ENCODE measurements at places on chromosomes 4 and X.

GRCh38 chrX:38341442-38341841 lies 11.0 kb upstream of the OTC start:
- DNase-seq: no peak

- DNase-seq: no peak
Observed at GRCh38 chr4:103443324-103443723, 245.2 kb upstream of the CENPE start.

GRCh38 chrX:8689473-8689872 lies 42.5 kb downstream of the ANOS1 start:
- DNase-seq: no peak

DNA sequence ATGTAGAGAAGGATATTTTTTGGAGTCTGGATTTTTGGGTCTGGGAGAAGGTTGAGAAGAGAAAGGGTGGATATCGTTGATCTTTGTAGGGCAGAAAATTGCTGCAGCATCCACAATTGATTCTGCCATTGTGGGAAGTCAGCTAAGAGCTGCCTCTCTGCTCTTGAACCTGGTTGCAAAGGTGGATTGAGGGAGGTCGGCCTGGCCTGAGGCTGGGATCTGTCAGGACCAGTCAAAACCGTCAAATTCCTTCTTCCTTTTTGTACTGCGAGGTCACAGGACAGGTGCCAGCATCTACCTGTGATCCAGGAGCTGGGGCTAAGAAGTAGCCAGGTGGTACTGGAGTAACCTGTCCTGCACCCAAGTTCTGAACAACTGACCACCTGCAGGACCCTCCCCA lies 93.7 kb downstream of the SHOX start:
- peak; percentile 20 for DNase-seq

DNA sequence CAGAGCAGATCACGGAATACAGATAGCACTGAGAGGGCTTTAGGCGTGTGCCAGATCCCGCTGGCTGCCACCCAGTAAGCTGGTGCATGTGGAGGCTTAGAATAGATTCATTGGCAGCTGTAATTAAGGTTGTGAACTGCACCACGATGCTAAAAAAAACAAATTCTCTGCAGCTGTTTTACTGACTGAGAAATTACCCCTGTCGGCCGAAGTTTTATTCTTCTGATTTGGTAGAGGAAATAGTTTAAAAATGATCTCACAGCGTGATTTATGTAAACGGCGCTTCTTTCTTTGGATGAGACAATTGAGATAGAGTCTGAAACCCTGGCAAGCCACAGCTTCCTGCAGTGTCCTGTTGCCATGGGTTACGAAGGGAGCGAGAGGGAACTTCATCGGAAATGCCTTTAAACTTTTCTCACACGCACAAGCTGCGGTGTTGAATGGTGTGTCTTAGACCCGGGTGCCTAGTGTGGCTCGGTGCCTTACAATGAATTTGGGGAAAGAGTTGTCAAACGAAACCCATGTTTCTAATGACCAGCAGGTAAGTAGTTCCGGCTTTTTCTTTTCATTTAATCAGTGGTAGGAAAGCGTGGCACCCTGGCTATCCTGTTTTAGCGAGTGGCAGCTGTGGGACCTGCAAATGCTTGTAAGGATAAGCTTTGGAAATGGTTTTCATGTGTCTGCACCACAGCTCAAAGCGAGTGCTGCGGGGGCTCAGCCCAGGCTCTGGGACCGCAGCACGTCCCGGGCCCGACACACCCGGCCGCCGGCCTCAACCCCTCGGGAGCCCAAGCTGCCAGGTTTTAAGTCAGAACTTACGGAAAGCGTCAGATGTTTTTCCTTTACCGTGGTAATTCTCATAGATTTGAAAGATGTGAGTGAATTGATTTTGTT lies 71.7 kb upstream of the HGFAC start:
- DNase-seq: no peak

DNA sequence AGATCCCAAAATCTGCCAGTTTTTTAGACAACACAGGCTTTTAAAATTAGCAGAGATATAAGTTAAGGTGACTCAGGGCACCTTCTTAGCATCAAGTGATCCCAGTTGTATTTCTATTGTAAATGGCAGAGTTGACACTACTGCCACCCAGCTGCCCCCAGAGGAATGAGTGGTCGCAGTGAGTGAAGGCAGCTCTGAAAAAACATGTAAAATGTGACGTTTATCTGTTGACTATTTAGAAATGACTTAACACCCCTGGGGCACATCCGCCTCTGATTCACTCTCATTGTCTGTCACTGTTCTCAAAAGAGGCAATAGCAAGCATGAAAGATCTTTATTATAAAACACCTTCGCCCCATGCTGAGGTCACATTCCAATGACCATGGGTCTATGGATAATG lies 592.4 kb downstream of the ACTRT1 start:
- DNase-seq: no peak

DNA sequence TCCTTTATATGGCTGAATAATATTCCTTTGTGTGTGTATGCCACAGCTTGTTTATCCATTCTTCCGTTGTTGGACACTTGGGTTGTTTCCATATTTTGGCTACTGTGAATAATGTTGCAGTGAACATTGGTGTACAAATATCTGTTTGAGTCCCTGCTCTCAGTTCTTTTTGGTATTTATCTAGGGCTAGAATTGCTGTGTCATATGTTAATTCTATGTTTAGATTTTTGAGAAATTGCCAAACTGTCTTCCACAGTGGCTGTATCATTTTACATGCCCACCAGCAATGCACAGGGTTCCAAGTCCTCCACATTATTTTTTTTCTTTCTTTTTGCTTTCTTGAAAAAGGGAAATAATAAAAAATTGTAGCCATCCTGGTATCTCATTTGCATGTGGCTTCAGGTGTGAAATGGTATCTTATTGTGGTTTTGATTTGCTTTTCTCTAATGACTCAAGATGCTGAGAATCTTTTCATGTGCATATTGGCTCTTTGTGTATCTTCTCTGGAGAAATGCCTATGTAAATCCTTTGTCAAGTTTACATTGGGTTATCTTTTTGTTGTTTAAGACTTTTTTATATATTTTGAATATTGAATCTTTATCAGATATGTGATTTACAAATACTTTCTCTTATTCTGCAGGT lies 129.7 kb downstream of the RAPGEF2 start:
- no peak for DNase-seq

GRCh38 chr4:128468123-128468989 lies 180.7 kb upstream of the PGRMC2 start:
- DNase-seq: no peak

- no peak for DNase-seq
Observed at GRCh38 chrX:141969706-141970105, 66.0 kb downstream of the MAGEC1 start.

GRCh38 chr4:98939438-98939837 lies 10.5 kb upstream of the EIF4E start:
- DNase-seq: no peak

DNA sequence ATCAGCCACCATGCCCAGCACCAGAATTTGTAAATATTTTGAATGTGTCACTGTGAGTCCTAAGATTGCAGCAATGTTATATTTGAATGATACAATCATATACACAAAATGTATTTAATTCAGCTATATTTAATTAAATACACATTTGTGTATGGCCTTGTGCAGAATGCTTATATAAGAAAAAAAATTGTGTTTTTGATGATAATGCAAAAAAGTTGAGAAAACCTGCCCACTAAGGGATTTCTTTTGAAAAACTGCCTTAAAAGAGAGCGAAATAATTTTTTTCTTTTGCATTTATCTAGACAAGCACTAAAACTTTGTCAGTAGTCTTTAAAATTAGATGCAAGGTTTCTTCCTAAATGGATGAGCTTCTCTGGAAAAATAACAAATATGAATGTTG lies 68.1 kb upstream of the OTUD4 start:
- DNase-seq: no peak

DNA sequence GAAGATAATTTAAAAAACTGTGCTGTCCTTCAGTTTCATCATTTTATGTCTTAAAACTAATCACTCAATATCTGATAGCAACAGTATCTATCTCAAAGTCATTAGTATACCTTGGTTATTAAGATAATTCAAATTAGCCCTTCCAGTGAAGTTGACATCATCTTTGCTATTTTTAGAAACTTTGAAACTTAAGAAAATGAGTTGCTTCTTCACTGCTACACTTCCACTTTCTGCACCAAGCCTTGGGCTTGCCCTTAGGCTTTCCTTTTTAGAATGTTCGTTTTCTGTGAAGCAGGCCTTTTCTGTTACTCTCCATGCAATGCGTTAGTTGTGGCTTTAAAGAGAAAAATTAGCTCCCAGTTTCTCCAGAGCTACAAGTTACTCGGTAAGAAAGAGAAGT lies 4.4 kb upstream of the VAMP7 start:
- no peak for DNase-seq

DNA sequence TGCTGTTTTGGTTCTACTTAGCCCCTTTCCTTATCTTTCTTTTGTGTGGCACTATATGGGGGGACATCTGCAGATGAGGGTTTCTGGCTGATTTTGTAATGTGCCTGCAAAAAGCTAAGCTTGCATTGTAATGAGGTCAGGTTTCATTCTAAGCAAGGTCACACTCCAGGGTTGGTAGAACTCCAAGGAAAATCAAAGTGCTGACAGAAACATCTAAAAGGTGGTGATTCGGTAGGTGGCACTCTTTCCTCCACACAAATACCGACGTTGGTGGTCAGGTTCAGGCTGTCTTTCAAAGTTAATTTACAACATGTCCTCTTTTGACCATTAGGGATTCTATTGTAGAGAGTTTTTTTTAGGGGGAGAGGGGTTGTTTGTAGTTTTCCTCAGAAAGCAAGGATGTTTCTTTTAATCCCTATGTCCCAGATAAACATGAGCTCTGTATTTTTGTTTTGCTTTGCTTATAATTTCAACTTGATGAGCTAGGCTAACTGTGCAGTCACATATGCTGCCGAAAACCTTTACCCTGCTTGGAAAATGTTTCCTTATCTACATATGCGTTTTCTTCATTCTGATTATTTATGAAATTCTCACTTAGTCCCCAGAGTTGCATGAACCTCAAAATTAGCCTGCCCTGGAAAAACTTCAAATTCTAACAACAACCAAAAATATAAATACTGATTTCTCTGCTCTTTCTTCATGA lies 434.2 kb downstream of the PPARGC1A start:
- DNase-seq: no peak

DNA sequence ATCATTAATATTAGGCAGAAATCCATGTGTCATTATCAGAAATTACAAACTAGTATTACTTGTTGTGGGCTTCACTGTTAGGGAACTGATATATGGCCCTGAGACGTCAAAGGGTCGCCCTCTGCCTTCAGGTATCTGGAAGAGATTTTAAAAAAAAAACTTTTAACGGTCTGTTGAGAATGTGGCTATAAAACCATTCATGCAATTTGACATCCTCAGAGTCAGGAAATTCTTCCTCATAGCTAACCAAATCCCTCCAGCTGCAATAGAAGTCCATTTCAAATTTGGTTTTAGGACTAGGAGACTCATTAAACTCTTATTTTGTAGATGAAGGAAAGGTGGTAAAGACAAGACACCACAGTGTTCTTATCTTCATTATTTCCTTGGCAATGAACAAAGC lies 194.2 kb upstream of the NOCT start:
- DNase-seq: no peak

DNA sequence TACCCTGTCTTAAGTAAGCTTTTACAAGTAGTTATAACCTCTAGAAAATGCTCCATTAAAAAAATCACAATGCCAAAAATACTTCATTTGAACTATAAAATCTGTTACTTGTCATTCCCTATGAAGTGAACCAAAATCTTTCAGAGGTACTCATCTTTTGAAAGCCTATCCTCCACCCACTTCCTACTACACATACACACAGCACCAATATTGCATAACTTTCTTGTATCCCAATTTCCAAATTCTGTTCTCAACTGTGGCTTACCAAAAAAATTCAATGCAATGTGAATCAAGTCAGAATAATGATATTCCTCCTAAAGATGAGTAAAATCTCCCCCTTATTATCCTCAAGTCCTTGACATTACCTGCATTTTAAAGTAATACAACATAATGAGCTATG lies 15.9 kb downstream of the DHX15 start:
- DNase-seq: no peak

DNA sequence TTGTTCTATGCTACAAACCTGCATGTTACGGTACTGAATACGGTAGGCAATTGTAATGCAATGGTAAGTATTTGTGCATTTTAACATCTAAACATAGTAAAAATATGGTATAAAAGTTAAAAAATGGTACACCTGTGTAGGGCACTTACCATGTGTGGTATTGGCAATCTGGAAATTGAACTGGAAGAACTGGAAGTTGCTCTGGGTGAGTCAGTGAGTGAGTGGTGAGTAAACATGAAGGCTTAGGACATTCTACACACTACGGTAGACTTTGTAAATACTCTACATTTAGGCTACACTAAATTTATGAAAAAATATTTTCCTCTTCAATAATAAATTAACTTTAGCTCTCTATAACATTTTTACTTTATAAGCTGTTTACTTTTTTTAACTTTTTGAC lies 78.9 kb downstream of the RRAGB start:
- no peak for DNase-seq

DNA sequence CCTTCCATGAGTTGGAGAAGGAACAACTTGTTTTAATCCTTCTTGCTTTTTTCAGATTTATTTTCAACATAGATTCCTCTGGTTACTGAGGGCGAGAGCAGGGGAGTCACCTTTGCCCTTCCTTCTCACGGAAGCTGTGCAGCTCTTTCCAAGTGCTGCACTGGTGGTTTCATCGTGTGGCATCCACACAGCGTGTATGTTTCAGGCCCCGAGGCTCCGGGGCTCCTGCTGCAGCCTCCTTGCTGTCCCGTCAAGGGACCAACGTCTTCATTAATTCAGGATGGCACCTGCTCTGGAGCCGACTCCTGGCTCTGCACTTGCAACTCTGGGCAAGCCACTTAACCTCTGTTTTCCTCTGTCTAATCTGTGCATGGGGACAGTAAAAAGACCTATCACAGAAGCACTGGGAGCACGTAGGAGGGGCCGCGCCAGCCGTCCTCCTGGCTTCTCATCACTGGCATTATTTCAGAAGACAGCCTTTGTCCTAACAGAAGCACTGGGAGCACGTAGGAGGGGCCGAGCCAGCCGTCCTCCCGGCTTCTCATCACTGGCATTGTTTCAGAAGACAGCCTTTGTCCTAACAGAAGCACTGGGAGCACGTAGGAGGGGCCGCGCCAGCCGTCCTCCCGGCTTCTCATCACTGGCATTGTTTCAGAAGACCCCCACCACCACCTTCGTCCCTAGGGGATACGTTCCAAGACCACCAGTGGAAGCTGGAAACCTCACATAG lies 117.8 kb upstream of the NKX1-1 start:
- no peak for DNase-seq

DNA sequence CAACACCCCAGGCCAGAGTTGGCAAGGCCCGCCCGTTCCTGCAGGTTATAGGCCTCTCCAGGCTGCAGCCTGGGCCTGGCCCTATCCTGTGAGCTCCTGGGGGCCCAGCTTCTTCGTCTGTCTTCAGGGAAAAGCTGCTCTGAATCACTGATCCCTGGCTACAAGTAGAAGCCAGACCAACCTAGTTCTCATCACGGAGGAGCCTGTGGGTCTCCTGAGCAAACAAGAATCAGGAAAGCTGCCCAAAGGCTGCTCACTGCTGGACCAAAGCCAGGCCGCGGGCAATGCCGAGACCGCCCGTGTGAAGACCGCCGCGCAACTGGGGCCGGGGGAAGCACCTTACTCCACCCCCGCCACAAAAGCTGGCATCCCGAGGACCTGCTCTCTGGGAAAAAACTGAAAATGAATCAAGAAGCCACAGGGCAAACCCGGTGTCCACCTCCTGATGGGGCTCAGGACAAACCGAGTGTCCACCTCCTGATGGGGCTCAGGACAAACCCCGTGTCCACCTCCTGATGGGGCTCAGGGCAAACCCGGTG lies 12.8 kb downstream of the CTBP1 start:
- DNase-seq: no peak

Data from mesenteric fat pad (tissue), 1 donor.